ENCODE measurements at places on chromosomes 2 and 18.

GRCh38 chr2:191333911-191334357 is 88.7 kb downstream of the MYO1B start:
- ATAC-seq: peak; percentile 28

- ATAC-seq: no peak
Measured at GRCh38 chr2:144603334-144603733, 83.4 kb upstream of the ZEB2 start.

DNA sequence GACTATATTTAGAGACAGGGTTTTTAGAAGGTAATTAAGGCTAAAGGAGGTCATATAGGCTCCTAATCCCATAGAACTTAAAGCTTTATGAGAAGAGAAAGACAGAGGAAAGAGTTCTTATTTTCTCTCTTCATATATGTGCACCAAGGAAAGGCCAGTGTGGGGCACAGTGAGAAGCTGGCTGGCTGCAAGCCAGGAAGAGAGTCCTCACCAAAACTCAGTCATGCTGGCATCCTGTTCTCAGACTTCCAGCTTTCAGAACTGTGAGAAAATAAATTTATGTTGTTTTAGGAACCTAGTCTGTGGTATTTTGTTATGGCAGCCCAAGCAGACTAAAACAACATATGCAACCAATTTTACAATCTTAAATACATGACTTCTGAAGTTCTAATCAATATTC is 31.5 kb upstream of the ATIC start:
- ATAC-seq: no peak

- no peak for ATAC-seq
Measured at GRCh38 chr2:100909534-100910081, 89.7 kb downstream of the NPAS2 start.

DNA sequence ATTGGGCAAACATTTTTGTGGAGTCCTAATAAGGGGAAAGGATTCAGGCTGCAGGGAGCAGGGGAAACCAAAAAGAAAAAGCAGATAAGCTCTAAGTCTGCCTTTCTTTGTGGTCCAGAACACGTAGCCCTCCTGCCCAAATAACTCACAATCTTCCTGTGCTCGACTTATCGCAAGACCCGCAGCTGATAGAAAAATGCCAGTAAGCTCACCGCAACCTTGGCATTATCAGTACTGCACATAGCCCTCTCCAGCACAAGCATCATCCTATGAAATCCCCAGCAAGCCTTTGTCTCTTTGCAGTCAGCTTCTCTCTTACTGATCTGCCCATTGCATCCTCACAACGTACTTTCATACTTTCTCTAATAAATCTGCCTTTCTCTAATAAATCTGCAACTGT is 202.4 kb upstream of the HNRNPA3 start:
- ATAC-seq: no peak

- ATAC-seq: peak; percentile 98
Measured at GRCh38 chr2:43184339-43184895, 42.0 kb downstream of the ZFP36L2 start.

- no peak for ATAC-seq
Measured at GRCh38 chr18:7237673-7238272, 6.9 kb downstream of the LRRC30 start.

GRCh38 chr18:76259096-76259495 is 235.9 kb downstream of the ZNF516 start:
- ATAC-seq: no peak

GRCh38 chr2:15355386-15355785 is 205.7 kb downstream of the NBAS start:
- no peak for ATAC-seq

DNA sequence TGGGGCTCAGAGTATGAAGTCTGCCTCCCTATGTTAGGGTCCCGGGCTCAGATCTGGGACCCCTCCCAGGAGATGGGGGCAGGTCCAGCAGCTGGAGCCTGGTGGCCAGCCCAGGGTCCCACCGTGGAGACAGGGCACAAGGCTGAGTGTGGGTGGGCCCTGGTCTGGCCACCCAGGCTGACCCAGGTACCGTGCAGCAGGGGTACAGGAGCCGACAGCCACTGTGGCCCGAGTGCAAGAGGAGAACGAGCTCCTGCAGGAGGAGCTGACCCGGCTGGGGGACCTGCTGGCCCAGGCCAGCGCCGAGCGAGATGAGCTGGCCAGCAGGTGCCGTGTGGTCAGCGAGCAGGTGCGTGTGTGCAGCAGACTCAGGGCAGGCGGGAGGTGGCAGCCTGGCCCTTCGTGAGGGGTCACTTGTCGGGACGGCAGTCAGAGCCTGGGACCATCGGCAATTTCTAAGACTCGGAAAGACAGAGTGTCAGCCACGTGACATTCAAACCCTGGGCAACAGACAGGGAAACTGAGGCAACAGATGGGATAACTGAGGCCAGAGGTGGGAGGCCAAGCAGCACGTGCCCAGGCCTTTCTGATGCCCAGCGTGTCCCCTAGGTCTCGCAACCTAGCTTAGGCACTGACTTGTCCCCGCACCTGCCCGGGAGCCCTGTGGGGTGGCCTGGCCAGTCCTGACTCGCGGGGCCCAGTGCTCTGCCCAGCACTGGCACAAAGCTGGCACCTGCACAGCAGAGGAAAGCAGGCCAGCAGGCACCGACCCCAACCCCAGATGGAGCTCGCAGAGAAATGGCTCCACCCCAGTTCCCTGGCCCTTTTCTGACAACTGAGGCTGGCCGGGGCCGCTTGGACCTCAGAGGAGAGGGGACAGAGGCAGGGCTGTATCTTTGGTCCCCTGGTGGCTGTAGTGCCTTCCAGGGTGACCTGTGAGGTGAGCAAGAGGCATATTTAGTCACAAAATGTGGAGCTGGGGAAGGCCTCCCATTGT is 13.9 kb downstream of the CROCC2 start:
- ATAC-seq: peak; percentile 25

- no peak for ATAC-seq
Measured at GRCh38 chr2:128076461-128077106, 14.4 kb upstream of the UGGT1 start.
